NCI-H1694 (cell line): ENCODE measurements at places on chromosomes 5 and 9.

GRCh38 chr5:53089481-53089991, 20.0 kb downstream of the MOCS2 start:
- no peak for DNase-seq

GRCh38 chr9:70136632-70137031, 93.0 kb downstream of the MAMDC2 start:
- no peak for DNase-seq

DNA sequence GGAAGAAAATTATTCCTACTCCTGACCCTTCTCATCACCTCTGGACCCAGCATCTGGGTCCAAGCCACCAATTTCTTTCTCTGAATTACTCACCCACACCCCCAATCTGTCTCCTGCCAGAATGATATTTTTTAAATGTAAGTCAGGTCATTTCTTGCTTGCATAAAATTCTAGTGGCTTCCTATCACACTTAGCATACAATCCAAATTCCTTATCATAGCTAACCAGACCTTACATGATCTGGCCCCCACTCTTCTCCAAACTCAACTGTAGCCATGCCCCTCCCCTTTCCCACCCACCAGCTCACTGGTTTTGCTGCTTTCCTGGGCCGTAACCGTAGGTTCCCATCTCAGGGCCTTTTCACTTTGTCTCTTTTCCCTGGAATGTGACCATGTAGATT, 15.2 kb downstream of the HTR4 start:
- no peak for DNase-seq

DNA sequence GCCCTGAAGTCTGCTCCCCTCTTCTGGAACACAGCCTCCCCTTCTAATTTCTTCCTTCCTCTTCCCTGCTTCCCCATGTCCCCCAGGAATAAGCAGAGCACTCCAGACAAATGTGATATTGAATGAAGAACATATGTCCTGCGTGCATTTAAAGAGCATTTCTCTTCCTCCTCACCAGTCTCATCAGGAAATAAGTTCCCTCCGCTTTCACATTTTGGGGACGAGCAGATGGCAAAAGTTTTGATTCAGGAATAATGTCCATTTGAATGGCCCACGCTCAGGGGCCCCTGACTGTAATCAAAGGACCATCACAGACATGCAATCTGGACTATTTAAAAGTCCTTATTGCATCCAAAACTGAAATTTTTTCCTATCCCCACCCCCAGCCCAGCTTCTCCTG, 316.1 kb downstream of the CDK5RAP2 start:
- DNase-seq = no peak

- no peak for DNase-seq
Observed at GRCh38 chr5:179137643-179138567, 77.7 kb downstream of the ZNF354C start.

DNA sequence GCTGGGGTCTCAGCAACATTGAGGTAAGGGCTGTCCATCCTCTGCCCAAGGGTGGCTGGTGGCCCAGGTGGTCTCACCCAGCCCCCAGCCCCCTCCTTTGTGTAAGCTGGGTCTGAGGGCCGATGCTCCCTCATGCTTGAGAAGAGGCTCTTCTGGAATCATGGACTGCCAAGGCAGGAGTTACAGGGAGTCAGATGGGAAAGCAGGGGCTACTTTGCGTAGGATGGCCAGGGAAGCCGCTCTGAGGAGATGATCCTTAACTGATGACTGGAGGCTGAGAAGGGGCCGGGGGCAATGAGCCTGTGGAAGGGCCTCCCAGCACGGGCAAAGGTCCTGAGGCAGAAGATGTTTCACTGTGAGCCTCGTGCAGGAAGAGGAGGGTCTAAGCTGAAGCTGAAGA, 23.7 kb downstream of the NKX2-5 start:
- DNase-seq = no peak

GRCh38 chr9:137721479-137721878, 102.7 kb downstream of the EHMT1 start:
- no peak for DNase-seq

DNA sequence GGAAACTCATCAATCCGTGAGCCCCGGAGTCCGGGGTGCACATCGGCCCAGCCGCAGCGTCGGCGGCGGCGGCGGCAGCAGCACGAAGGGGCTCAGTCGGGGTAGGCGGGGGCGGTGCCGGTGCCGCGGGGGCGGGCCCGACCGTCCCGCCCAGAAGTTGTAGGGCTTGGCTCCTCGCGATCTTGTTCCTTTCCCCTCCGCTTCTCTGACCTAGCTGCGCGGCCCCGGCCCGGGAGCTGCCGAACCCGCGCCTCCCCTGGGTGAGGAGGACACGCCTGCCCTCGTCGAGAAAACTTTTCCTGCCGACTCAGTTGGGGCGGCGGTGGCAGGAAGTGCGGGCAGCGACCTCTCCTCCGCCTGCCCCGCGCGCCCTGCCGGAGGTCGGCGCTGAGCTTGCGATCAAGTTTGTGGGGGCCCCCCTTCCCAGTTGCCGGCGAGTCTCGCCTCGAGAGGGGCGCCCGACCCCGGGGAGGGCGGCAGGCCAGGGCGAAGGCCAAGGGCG, at the start of gene MAN2A1:
Gene MAN2A1, plus strand, starts transcription at position 188 of the 502 bp plus-strand sequence. CDS start 491 bp downstream, outside the sequence.
- no peak for DNase-seq
